Mesothelial cell of epicardium (in vitro differentiated cells): ENCODE measurements at places on chromosomes 2 and 18.

GRCh38 chr2:30688956-30689401, 118.3 kb downstream of the CAPN13 start:
- DNase-seq = peak; percentile 34

DNA sequence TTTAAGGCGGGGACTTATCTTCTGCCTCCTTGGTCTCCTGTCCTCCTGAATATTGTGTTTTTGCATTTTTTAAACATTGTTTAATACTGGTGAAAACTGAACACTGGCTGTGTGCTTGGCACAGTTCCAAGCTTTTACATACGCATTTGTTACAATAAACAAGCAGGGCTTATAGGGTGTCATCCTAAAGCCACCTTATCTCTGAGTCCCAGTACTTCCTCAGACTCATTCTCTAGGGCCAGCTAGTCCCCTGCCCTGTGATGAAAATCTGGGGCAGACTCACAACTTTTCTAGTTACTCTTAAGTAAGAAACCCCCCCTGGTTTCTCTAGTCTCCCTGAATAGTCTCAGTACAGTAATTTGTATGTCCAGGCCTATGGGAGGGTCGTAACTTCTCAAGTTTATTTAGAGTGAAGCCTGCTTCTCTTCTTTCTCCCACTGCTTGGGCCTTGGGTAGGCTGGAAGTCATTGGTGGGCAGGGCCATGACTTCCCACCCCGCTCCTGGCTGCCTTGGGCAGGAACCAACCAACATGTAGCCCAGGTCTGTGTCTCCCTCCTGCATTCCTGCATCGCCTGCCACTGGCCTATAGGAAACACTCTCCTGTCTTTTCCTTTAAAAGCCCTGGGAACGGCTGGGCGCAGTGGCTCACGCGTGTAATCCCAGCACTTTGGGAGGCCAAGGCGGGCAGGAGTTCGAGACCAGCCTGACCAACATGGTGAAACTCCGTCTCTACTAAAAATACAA, 7.7 kb upstream of the KCNE4 start:
- no peak for DNase-seq

DNA sequence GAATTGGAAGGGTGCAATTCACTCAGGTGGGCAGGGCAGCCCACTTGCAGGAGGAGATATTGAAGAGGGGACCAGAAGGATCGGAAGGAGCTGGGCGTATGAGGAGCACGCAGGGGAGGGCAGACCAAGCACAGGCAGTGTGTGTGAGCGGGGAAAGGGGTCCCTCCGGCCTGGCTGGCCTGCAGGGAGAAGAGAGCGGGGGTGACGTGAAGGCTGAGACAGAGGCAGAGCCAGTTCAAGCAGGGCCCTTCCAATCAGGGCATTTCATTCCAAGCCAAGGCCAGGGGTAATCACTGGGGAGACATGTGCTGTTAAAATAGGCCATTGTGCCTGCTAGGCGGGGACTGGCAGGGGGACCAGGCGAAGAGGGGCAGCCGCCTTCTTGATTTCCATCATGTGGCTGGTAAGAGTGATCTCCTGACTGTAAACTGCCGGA, 62.2 kb downstream of the ACKR3 start:
- peak; percentile 34 for DNase-seq

DNA sequence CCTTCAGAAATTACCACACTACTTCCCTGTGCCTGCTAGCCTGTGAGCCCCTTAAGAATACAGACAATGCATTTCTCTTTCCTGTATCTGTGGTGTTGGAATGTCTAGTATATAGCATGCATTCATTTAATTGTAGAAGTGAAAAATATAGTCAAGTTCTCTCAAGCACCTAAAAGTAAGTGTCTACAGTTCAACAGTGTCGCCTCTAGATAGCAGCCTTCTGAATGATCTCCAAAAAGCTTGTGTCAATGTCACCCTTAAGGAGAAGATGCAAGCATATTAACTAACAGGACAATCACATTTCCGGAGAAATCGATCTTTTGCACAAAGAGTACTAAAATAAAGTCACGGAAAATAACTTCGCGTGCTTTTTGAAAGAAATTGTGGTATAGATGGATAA, 27.5 kb upstream of the DSG3 start:
- no peak for DNase-seq

- no peak for DNase-seq
Observed at GRCh38 chr2:217834057-217834620, 168.7 kb downstream of the TNS1 start.

- DNase-seq = no peak
Observed at GRCh38 chr2:224180810-224181209, 141.7 kb upstream of the SERPINE2 start.

DNA sequence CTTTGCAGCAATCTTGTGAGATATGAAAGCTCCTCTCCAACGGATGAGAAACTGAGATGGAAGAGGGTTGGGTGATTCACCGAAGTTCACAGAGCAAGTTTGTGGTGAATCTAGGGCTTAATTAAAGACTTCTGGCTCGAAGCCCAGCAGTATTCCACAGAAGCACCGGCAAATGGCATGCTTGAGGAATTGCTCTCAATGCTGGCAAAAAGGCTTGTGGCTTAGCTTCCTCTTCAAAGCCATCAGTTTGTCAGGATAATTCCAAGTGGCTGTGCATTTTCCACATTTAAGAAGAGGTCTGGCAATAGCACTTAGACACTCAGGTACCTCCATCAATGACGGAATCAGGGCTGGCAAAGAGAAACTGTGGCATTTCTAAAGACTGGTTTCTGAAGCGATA, 98.7 kb upstream of the SLC66A3 start:
- no peak for DNase-seq
